ENCODE measurements at places on chromosomes 11 and 22.

GRCh38 chr22:44344407-44344806 is 31.7 kb upstream of the SHISAL1 start:
- DNase-seq = no peak

GRCh38 chr11:45621588-45621987 is 43.8 kb downstream of the CHST1 start:
- DNase-seq = no peak

DNA sequence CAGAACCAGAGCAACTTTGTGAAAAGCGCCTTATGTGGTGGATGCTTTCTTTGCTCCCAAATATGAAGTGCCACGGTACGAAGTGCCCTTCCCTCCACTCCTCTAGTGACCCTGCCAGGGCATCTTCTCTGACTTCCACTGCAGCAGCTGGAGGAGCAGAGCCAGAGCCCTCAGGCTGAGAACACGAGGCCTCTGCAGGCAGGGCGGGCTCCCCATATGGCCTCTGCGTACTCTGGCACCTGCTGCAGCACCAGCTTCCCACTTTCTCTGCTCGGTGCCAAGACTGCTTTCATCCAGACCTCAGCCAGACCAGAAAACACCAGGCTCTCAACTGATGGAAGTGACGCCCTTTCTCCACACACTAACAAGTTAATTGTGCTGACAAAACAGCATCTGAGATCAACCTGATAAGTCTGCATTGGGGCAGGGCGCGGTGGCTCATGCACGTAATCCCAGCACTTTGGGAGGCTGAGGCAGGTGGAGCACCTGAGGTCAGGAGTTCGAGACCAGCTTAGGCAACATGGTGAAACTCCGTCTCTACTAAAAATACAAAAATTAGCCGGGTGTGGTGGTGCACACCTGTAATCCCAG is 12.8 kb downstream of the UFD1 start:
- no peak for DNase-seq

DNA sequence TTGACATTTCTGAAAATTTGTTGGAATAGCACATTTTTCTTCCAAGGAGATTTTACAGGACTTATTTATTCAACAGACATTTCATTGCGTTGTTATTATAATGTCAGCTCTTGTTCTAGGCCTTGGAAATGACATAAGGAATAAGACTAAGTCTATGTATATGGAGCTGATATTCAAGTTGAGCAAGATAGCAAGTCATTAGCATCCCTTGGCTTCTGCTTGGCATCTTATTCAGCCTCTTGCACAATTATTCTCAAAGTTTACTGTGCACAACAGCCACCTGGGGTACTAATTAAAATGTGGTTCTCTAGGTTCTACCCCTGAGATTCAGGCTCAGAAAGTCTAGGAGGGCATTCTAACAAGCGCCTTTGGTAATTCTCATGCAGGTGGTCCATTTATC is 304.8 kb upstream of the DDI1 start:
- no peak for DNase-seq

DNA sequence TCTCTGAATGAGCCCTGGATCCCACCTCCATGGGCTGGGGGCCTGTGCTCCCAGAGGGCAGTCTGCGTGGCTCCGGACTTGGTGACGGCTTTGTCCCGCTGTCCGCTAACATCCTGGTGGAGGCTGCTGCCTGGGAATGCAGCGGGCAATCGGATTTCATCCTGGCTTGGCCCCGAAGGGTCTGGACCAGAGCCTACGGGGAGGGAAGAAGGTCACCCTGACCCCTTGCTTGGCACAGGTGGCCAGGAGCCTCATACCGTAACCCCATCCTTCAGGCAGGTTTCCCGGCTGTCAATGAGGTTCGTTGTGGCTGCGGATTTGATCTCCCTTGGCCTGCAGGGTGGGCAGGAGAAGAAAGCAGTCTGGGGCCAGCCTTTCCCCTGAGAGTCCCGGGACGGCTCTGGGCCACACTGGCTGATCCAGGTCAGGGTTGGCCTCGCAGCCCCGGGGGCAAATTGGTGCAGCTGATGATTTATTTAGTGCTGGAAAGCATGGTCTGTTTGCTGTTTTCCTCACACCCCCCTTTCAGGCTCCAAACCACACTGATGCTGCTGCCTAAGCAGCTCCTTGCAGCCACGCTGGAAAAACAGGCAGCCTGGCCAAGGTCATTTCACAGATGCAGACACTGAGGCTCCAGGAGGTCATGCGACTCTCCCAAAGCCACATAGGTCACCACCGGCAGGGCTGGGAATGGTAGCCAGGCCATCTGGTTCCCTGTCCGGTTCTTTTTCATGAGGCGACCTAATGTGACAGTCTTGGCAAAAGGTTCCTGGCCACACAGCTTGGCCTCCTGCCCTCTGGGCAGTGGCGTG is 15.0 kb downstream of the PRDM11 start:
- no peak for DNase-seq

DNA sequence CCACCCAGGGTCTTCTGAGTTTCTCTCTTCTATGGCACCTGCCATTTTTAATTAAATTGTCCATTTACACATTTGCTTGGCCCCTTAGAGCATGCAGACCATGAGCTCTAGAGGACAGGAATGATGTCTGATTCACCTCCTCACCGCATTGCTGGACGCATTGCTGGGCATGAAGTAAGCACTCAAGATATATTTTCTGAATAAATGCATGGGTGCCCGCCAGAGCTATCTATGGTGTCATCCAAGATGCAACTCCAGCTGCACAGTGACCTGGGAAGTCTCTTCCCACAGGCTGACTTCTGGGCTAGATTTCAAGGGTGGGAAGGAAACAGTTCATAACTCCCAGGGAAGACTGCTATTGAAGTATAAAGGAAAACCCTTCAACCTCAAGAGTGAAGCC is 66.6 kb upstream of the ASPHD2 start:
- no peak for DNase-seq

DNA sequence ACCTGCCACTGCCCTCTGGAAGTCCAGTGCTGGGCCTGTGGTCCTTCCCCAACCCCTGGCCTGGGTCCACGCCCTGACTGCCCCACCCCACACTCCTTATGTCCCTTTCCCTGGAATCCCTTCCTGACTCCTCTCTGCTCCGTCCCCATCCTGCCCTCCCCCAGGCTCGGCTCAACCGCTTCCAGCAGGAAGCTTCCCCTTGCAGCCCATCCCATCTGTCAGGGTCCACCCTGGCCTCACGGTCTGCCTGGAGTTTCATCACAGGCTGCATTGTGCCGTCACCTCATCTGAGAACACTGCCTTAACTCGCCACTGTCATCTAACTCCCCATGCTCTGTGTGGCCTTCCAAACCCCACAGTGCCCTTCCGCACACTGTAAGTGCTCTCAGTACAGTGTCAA is 64.3 kb downstream of the NAT10 start:
- no peak for DNase-seq

- no peak for DNase-seq
Observed at GRCh38 chr11:46944356-46945075, 8.0 kb downstream of the CSTPP1 start.

GRCh38 chr11:57638005-57638781 is 11.5 kb downstream of the YPEL4 start:
- no peak for DNase-seq

- DNase-seq = no peak
Observed at GRCh38 chr22:39234867-39235687, 9.7 kb downstream of the PDGFB start.

GRCh38 chr22:40014667-40015248 is 20.0 kb downstream of the FAM83F start:
- DNase-seq = no peak

- DNase-seq = peak; percentile 98
Observed at GRCh38 chr22:43014869-43015676, at the start of gene PACSIN2. Gene PACSIN2 (minus strand): TSS chr22:43015149. CDS start chr22:42912080, 103,069 bp downstream.

GRCh38 chr22:46079861-46080821 is 70.2 kb upstream of the PPARA start:
- peak; percentile 41 for DNase-seq

DNA sequence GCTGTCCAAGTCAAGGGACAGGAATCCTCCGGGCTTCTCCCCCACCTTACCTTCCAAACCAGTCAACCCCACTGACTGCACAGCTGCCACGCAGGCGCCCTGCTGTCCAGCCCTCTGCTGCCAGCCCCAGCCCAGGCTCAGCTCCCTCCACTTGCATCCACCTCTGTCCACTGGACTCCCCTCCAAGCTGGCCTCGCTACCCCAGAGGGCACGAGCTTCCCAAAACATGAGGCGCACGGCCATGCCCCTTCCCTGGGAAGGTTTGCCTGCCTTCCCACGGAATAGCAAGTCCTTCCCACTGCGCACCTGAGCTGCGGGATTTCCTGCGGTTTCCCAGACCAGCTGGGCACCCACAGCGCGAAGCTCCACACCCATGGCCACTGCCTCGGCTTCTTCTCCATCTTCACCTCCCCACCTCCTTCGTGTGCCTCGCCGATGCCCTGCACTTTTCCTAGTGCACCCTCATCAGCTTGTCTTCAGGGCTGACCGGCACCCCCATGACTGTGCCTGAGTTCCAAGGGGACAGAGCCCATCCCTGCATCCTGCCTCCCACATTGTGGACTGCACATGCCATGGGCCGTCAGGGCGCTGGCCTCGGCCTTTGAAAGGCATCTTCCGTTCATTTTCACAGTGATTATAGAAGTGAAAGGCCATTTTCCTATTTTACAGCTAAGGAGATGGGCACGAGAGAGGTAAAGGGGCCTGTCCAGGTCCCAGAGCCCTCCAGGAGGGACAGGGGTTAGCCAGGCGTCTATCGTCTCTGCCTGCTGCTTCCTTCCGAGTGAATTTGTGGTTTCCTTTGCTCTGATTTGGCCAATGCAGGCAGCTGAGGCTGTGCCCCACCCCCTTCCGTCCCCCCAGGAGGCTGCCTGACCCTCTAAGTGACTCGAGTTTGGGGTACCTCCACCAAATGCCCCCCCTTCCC is 16.4 kb downstream of the IFITM10 start:
- DNase-seq = no peak

DNA sequence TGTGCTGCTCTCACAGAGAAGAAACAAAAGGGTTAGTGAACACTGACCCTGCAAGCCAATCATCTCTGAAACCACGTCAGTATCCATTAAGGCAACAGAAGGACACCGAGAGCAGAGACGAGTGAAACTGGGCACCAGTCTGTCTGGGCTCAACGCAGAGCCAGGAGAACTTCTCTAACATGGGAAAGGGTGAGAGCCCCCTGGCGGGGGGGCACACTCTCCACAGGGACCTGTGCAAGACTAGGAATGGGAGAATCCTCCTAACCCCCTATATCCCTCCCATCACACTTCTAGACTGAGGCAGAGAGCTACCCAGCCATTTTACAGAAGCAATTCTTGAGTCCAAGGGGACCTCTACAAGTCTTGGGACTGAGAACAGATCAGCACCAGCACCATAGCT is 285.8 kb downstream of the SOX6 start:
- no peak for DNase-seq

- DNase-seq = no peak
Observed at GRCh38 chr11:106292526-106292925, 215.1 kb downstream of the AASDHPPT start.

GRCh38 chr22:50016308-50016987 is 3.9 kb upstream of the IL17REL start:
- DNase-seq = peak; percentile 44

DNA sequence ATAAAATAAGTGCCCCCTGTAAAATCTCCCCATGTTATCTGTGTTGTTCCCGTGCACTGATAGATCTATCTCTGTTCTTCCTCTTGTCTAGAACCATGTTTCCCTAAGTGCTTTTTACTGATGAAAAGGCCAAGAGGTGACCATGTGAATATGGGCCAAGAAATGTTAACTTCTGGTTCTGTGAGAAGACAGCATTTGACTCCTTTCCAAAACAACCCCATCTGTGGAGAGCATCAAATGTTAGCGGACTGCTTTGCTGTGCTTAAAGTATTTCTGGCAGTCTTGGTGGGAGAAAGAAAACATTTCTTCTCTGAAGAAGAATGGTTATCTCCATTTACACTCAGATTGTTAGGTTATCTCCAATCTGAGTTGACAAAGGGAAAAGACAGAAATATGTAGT is 58.6 kb upstream of the GUCY1A2 start:
- DNase-seq = no peak

DNA sequence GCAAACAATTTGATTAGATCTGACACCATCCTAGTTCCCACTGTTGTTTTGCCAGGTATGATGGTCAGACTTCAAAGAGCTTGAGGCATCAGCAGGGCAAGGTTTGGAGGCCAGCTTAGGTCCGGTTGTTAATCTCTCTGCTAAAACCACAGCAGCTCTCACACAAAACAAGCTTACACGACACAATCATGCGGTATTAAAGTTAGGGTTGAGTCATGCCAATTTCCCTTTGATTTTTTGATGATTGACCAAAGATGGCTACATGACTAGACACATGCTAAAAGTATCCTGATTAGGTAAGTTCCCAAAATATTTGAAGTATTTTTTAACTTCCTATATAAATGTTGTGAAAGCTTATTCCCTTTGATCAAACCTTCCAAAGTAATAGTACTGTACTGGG is 145.9 kb downstream of the ELP4 start:
- no peak for DNase-seq

DNA sequence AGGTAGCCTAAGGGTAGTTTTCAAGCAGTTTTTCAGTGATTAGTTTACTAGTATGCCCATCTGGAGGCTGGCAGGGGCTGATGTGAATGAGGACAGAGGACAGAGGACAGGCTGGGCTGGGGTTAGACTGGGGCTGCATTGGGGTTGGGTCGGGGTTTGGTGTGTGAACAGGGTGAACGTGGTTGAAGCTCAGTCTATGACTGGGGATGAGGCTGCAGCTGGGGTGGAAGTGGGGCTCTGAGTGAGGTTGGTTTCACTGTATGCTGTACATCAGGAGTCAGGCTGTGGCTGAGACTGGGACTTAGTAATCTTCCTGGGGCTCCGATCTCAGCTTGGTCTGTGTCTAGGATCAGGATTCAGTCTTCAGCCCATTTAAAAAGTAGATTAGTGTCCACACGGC is 451 bp downstream of the OR51E1 start:
- DNase-seq = no peak

Data from CD8-positive, alpha-beta memory T cell (primary cell).